ENCODE measurements at places on chromosomes 12 and 14.

- no peak for DNase-seq
Measured at GRCh38 chr12:125412506-125412905, 347.3 kb downstream of the AACS start.

DNA sequence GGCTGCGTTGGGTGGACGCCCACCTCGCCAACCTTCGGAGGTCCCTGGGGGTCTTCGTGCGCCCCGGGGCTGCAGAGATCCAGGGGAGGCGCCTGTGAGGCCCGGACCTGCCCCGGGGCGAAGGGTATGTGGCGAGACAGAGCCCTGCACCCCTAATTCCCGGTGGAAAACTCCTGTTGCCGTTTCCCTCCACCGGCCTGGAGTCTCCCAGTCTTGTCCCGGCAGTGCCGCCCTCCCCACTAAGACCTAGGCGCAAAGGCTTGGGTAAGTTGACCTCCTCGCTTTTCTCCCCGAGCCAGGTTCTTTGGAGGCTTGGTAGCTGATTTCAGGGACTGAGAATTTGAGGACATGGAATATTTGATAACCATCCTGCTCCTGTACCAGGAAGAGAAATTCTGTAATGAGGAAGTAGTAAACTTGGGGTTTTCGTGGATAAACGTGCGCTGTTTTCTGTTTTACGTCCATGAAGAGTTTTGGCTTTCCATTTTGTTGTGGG lies 530 bp downstream of the APAF1 start:
- no peak for DNase-seq

DNA sequence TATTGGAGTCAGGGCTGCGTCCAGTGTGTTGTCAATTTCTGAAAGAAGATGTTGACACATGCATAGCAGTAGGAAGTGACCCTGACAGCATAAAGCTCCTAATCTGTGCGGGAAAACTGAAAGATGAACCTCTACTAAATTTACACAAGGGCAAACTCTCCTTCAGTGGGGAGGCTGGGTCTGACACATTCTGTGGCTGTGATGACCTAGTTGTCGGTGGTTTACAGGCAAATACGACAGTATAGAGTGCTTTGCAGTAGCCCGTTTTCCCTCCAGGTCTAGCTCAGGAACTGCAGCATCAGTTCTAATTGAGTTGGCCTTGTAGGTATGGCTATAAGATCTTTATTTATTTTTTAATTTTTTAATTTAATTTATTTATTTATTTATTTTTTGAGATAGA lies 14.8 kb upstream of the GABARAPL1 start:
- DNase-seq: no peak

DNA sequence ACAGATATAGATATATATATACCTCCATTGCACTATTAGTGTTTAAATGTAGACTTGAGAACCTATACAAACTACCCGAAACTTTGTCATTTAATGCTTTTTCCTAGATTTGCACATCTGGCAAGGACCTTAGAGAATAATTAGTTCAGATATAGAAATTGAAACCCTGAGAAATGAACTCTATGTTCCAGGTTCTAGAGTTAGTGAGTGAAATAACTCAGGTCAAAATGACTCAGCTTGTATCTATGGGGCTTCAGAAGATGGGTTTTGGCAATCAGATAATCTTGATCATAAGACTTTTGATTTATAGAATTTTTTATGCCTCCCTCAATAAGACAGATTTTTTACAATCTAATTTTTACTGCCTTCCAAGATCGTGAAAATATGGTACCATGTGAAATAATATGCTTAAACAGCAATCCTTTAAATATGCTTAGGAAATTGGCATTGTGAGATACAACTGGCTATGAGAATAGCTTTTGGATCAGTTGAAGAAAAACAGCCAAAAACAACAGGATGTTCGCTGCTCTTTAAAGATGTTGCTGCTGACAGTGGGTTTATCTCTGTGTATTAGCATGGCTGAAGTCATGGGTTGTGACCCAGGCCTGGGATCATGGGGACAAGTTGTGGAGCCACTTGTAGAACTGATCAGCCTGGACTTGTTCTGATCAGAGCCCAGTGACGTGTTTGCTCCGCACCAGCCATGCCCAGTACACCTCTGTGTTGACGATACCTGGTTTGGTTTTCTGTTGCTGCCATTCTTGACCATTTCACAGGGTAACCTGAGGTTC lies 63.6 kb downstream of the TTLL5 start:
- DNase-seq: peak; percentile 46

GRCh38 chr12:77742631-77743030 lies 88.1 kb upstream of the NAV3 start:
- DNase-seq: no peak

GRCh38 chr12:130205495-130205894 lies 43.2 kb downstream of the FZD10 start:
- no peak for DNase-seq

DNA sequence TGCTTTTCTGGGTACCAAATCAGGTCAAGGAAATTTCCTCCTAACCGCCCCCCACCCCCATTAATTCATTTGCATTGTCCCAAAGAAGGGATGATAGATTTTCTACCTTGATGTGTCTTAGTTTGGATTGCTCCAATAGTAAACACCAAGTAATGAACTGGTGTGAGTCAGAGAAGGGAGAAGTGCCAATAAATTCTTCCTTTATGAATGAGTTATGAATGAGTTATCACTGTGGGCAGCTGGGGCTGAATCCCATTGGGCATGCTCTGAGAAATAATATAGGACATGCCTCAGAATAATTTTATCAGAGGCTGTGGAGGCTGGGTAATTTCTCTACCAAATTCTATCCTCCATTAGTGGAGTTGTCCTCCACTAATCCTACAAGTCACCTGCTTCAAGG lies 277.9 kb upstream of the FLRT2 start:
- DNase-seq: no peak

- DNase-seq: no peak
Measured at GRCh38 chr12:53479331-53479730, 19.9 kb downstream of the MAP3K12 start.

GRCh38 chr14:99636487-99636886 lies 8.4 kb upstream of the HHIPL1 start:
- no peak for DNase-seq

- no peak for DNase-seq
Measured at GRCh38 chr14:74586681-74587362, 25.2 kb downstream of the LTBP2 start.

- DNase-seq: no peak
Measured at GRCh38 chr14:33617154-33617553, 333.7 kb downstream of the EGLN3 start.

- no peak for DNase-seq
Measured at GRCh38 chr12:113022563-113023297, 33.8 kb upstream of the DTX1 start.

DNA sequence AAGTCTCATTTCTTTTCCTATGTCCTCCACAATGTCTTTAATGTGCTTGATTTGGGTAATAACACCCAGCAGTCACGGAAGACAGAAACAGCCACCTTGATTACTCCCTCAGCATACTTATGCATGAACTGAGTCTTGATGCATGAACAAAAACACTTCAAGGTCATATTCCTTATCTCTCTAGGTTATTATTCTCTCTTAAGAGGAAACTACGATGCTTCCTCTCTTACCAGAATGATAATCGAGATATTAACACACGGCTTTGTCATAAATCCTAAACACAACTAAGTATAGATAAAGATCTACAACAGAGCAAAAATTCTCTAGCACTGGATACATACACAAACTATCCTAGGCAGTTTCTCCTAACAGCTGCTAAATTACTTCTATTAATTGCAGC lies 583.5 kb upstream of the ATP2B1 start:
- DNase-seq: no peak

- DNase-seq: no peak
Measured at GRCh38 chr12:26369588-26369987, 174.2 kb downstream of the SSPN start.

DNA sequence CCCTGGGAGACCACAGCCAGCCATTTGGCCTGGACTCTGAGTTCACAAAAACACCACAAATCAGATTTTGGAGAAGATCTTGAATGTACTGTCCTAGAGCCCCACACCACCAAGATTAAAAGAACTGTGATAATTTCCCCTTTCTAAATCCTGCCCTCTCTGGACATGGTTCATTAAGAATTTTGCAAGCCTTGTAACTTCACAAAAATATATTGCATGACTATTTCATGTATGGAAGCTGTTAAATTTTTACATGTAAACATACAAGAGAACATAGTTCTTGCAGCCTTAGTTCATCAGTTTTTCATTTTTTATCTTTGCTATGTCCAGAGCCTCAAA lies 97.0 kb downstream of the SCARB1 start:
- no peak for DNase-seq

DNA sequence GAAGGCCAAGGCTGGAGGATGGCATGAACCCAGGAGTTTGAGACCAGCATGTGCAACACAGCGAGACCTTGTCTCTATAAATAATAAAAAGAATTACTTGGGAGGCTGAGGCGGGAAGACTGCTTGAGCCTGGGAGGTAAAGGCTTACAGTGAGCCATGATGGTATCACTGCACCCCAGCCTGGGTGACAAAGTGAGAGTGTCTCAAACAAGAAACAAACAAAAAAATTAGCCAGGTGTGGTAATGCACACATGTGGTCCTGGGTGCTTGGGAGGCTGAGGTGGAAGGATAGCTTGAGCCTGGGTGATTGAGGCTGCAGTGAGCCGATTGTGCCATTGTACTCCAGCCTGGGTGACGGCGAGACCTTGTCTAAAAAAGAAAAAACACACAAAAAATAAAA lies 1.7 kb upstream of the GPRC5A start:
- DNase-seq: no peak

GRCh38 chr14:31207287-31207754 lies 272 bp downstream of the HECTD1 start:
- DNase-seq: no peak

DNA sequence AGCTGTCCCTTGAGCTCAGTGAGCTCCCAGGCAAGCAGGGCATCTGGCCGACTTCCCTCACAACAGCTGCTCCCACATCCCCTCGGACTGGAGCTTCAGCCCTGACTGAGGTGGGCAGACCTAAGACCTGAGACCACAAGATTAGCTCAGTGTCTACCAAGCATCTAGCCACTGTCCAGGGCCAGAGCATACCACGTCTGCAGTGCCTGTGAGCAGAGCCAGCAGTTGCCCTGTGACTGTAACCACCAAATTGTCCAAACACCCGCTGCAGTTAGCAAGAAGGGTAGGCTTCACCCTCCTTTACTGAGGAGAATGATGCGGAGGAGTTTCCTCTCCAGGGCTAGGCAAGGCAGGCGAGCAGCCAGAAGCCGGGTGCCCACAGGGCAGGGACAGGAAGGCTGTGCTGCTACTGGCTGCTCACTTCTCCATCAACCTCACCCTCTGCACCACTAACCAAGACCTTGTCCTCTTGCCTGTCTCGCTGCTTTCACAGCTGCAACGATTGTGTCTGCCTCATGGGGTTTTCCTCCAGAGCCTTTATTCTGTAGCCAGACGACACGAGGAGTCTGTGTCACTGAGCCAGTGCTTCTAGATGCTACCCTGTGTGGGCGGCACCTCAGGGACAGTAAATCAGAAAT lies 53.9 kb downstream of the ANAPC7 start:
- no peak for DNase-seq

- DNase-seq: no peak
Measured at GRCh38 chr12:65923228-65923627, 98.9 kb downstream of the HMGA2 start.

GRCh38 chr12:1572731-1573130 lies 21.6 kb downstream of the FBXL14 start:
- DNase-seq: no peak

- DNase-seq: no peak
Measured at GRCh38 chr12:114481200-114481535, 75.2 kb upstream of the TBX5 start.

GRCh38 chr12:112382866-112383265 lies 635 bp upstream of the HECTD4 start:
- no peak for DNase-seq

DNA sequence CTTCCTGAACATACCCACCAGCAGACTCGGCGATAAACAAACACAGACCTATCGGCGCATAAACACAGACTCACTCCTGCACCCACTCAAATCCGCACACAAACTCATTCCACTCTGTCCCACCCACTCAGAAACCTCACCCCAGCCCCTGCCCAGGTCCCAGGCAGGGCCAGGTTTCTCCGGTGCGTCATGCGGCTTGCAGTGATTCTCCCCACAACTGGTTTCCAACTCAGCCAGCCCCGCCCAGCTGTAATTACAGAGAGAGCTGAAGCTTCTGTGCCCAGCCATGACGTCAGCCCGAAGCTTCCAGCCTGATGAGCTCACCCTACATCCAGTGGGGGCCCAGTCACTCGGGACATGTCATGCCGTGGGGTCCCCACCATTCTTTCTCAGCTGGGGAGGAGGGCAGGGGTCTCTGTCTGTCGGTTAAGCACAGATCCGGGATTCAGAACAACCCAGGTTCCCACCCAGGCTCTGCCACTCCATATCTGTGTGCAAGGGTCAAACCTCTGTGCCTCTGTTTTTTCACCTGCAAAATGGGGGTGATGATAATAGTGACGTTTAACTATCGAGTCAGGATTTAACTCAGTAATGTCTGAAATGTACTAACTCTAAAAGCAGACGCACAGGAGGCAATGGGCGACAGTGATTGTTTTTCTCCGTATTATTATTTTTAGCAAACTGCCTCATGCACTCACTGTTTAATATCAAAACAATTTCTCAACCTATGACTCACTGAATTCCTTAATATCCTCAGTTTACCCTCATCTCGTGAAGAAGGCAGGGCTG lies 2.3 kb upstream of the HSPB8 start:
- DNase-seq: peak; percentile 86

DNA sequence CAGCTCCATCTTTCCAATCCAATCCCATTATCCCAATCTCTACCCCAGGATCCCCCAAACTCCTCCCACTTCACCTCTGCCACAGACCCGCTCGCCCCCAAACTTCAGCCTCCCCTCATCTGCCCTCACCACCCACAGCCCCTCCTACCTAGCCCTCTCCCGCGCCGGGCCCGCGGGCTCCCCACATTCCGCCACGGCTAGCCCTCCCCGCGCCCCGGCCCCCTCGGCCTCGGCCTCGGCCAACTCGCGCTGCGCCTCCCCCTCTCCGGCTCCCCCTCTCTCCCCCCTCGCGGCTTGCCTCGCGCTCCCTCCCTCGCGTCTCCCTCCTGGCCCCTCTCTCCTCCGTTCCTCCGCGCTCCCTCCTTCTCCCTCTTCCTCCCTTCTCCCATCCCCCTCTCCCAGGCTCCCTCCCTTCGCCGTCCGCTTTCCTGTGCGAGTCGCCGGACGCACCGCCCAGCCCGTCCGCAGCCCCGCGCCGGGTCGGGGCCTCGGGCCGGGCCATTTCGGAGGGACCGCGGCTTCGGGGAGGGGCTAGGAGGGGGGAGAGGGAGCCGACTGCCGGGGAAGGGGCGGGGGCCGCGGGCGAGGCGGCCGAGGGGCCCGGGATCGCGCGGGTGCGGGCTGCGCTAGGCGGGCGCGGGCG lies at the start of gene ATN1:
ATN1 (plus strand) TSS at position 581 of the 643 bp plus-strand sequence. CDS start 6,043 bp downstream, outside the sequence.
- DNase-seq: peak; percentile 86

- peak; percentile 73 for DNase-seq
Measured at GRCh38 chr14:101962503-101962874, 1.9 kb upstream of the DYNC1H1 start.

All from heart right ventricle (tissue), 16 donors.